Stimulated activated naive B cell treated with anti-CD40 and anti-IgM and Interleukin-4, amounts not matched to agents 10 μg/mL and 1 μg/mL and 100 μg/mL, for 72 hours (primary cell): ENCODE measurements at places on chromosomes 7 and 10.
A peak's percentile ranks its signal among the peaks of the same experiment; 100 is the strongest.

DNA sequence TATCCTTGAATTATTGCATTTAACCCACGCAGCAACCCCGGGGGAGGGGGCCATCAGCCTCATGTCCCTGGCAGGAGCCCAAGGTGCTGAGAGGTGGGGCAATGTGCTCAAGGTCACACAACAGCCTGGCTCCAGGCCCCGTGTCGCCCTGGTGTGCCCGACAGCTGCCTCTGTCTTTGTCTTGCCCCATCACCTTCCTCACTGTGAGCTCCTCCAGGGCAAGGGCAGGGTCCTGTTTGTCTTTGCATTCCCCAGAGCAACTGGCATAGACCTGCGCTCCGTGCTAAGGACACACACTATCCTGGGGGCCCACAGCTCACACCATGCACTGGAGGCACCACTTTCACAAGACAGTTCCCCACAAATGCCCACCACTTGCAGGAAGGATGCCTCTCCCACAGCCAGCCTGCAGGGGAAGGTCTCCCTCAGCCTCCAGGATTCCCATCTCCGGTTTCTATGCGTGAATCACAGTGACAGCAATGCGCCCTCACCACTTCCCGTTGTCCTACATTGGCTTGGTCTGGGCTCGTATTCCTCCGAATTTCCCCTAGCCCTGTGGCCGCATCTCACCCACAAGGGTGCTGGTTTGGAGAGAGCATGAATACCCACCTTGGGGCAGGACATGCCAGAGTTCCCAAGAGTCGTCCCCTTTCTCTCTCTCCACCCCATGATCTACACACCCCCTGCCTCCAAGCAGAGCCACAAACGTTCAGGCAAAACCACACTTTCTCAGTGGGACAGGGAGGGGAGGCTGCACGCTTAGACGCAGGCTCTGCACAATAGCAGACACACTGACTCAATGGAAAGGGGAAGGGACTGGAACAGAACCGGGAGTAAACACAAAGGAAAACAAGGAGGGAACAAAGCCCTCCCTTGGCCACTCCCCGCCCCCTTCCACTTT is 10.3 kb downstream of the ITPRIP start:
- H3K27me3 ChIP-seq: no peaks in the 10 kb centered on the region
- DNase-seq: no peak
- peaks cover 46% of the 10 kb centered on the region for H3K36me3 ChIP-seq

- DNase-seq: no peak
- no peak overlapping the region for H3K27ac ChIP-seq
- H3K4me3 ChIP-seq: no peak overlapping the region
Observed at GRCh38 chr7:100248483-100248882, 28.7 kb downstream of the PVRIG start.

GRCh38 chr7:44654255-44654796 is 47.9 kb downstream of the OGDH start:
- no peak overlapping the region for H3K4me3 ChIP-seq
- H3K4me1 ChIP-seq: peaks cover 2% of the 10 kb centered on the region
- no peak overlapping the region for H3K27ac ChIP-seq

DNA sequence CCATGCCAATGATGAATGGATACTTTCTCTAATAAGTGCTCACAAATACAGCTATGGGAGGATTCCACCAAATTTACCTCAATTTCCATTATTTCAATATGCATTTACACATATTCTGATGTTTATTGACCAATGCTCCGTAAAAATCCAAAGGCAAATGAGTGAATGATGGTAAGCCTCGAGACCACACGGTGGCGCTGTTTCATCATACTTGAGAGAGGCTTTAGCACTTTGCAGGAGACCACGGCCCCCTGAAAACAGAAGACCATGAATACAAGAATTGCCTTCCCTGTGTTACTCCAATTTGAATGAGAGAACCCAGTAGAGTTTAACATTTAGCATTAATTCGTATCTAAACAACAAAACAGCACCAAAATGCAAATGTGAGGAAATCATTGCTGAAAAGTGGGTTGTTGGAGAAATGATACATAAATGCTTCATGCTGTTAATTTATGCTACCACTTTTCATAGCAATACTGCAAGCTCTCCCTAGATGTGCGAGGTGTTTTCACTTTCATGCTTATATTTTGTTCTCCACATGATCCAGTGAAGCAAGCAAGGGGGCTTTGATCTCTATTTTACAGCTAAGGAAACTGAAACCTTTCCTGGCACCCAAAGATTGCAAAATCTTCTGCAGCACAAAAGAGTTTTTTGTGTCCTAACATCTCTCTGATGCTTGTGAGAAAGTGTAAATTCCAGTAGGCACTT is 35.4 kb downstream of the TRIL start:
- peaks cover 27% of the 10 kb centered on the region for H3K27me3 ChIP-seq
- peaks cover 13% of the 10 kb centered on the region for H3K4me1 ChIP-seq
- no peak overlapping the region for H3K4me3 ChIP-seq
- peak; percentile 13 for DNase-seq

GRCh38 chr10:22931948-22932347 is 4.1 kb downstream of the ARMC3 start:
- H3K4me1 ChIP-seq: peaks cover 2% of the 10 kb centered on the region
- H3K36me3 ChIP-seq: no peaks in the 10 kb centered on the region
- peaks cover 12% of the 10 kb centered on the region for H3K27me3 ChIP-seq
- H3K27ac ChIP-seq: no peak overlapping the region
- no peak for DNase-seq

DNA sequence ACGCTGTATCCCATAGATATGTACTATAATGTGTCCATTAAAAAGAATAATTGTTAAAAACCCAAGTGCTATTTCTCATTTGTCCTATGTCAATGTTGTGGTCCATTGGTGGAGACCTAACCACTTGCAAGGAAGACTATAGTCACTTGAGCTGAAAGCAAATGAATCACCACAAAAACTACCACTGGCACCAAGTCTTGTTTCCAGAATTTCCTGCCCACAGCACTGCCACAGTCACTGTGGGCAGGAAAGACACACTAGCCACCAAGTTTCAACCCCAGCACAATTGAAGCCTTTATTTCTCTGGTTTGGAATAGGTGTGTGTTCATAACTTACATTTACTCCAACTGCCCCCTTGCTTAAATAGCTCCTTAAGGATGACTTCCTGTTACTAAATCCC is 12.4 kb downstream of the DIP2C start:
- H3K27me3 ChIP-seq: peaks cover 2% of the 10 kb centered on the region
- no peak overlapping the region for H3K4me3 ChIP-seq

DNA sequence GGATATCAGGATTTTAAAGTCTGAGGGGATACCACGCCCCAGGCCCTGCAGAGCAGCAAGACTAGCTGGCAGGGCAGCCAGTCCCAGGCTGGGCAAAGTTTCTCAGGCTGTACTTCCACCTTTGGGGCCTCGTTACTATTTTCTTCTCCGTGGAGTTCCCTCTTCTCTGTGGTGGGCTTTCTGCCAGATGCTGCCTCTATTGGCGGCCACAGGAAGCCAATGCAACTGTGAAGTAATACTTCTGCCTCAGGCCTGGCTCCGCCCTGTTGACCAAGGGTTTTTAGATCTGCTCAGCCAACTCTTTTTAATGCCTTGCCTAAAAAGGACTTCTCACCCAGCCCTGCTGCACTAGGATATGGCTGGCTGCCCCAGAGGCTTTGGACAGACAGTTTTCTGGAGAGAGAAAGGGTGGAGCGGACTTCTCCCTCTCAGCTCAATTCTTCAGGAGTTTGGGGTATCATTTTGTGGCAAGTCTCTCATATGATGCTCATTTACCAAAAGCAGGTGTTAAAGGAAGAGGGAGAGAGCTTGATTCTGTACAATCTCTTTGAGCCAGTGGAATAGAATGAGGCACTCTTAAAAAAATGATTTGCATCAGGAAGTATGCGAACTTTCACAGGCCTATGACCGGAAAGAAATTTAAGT is 67.4 kb downstream of the HHEX start:
- H3K4me3 ChIP-seq: peak overlapping the region; percentile 77
- DNase-seq: peak; percentile 58
- peak overlapping the region; percentile 78 for H3K27ac ChIP-seq
- peaks cover 2% of the 10 kb centered on the region for H3K36me3 ChIP-seq
- H3K27me3 ChIP-seq: no peaks in the 10 kb centered on the region

DNA sequence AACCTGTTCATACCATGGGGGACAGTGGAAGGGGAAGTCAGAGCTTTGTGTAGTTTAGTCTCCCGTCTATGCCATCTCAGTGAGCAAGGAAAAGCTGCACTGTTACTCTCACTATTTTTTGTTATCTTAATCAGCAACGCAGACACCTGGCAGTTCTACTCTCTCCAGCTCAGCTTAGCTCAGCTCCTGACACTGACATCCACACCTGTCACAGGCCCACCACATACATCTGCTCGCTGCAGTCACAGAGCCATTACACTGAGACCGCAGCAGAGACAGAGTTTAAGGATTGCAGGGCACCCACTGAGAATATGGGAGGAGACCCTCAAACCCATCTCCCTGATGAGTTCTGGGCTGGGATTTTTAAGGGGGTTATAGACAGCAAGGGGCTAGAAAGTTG is 257.3 kb upstream of the AKR1E2 start:
- no peaks in the 10 kb centered on the region for H3K4me1 ChIP-seq
- no peaks in the 10 kb centered on the region for H3K36me3 ChIP-seq
- H3K27ac ChIP-seq: no peak overlapping the region

- H3K4me3 ChIP-seq: no peak overlapping the region
- H3K4me1 ChIP-seq: peaks cover 46% of the 10 kb centered on the region
- peaks cover 37% of the 10 kb centered on the region for H3K36me3 ChIP-seq
- DNase-seq: no peak
- peak overlapping the region; percentile 69 for H3K27ac ChIP-seq
Observed at GRCh38 chr7:45033931-45034290, 33.9 kb downstream of the CCM2 start.

GRCh38 chr10:100109670-100110069 is 28.0 kb upstream of the CPN1 start:
- H3K36me3 ChIP-seq: no peaks in the 10 kb centered on the region
- no peak for DNase-seq
- H3K27ac ChIP-seq: no peak overlapping the region
- H3K4me3 ChIP-seq: no peak overlapping the region

DNA sequence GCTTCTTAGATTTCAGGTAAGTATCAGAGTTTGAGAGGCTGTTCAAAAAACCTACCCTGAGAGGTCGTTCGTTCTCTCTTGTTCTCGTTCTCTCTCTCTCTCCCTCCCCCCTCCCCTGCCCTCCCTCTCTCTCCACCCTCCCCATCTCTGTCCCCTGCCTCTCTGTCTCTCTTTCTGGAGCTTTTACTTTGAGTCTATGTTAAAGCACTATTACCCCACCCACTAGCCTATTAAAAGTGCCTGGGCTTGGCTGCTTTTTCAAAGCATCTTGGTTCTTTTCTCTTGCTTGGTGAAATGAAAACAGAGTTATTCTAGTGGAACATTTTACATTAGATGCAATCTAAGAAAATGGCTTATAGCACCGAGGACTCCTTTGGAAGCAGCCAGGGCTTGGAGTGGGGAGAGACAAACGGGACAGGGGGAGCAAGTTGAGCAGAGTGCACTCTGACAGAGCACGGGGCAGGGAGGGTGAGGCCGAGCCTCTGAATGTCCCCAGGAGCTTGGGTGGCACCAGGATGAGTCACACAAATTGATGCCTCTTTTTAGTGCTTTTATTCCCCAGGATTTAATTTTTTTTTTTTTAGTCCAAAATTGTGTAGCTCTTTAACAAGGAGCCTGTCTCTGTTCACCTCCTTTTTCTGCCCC is 134.3 kb downstream of the CFAP58 start:
- no peaks in the 10 kb centered on the region for H3K36me3 ChIP-seq
- H3K4me3 ChIP-seq: no peak overlapping the region
- H3K27me3 ChIP-seq: peaks cover 14% of the 10 kb centered on the region
- no peaks in the 10 kb centered on the region for H3K4me1 ChIP-seq
- no peak overlapping the region for H3K27ac ChIP-seq

GRCh38 chr7:98974906-98975816 is 96.8 kb downstream of the TRRAP start:
- DNase-seq: no peak
- no peak overlapping the region for H3K27ac ChIP-seq
- no peak overlapping the region for H3K4me3 ChIP-seq
- H3K27me3 ChIP-seq: no peaks in the 10 kb centered on the region

DNA sequence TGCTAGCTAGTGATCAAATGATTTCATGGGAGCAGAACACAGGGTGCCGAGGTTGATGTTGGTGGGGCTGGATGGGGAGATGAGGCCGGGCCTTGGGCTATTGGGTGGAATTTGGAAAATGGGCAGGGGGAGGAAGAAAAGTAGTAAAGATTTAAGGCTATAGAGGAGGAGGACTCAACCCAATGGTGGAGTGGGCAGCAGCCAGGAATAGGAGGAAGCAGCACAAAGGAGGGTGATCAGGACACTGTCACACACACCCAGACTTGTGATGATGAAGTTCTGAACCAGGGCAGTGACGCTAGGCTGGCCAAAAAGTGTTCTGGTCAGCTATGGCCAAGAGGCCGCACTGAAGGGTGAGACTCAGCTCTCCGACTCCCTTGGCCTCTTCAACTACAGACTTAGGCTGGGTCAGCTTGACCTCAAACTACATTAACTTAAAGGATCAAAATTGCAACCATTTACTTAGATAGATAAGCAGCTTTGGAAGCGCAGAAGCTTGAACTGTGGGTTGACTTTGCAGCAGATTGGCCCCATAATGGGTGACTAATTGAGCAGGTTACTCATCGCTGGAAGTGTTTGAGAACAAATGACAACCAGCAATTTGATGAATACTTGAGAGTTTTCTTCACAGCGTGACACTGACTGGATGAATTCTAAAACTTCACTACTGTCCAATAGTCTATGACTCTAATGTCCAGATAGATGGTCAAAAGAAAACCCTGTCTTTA is 29.4 kb upstream of the GPR26 start:
- no peaks in the 10 kb centered on the region for H3K36me3 ChIP-seq
- no peaks in the 10 kb centered on the region for H3K4me1 ChIP-seq
- H3K27ac ChIP-seq: no peak overlapping the region
- DNase-seq: no peak

- no peak overlapping the region for H3K4me3 ChIP-seq
- H3K27me3 ChIP-seq: no peaks in the 10 kb centered on the region
- peaks cover 35% of the 10 kb centered on the region for H3K4me1 ChIP-seq
- DNase-seq: no peak
- no peak overlapping the region for H3K27ac ChIP-seq
Observed at GRCh38 chr10:88119160-88119559, 255.7 kb downstream of the PTEN start.

DNA sequence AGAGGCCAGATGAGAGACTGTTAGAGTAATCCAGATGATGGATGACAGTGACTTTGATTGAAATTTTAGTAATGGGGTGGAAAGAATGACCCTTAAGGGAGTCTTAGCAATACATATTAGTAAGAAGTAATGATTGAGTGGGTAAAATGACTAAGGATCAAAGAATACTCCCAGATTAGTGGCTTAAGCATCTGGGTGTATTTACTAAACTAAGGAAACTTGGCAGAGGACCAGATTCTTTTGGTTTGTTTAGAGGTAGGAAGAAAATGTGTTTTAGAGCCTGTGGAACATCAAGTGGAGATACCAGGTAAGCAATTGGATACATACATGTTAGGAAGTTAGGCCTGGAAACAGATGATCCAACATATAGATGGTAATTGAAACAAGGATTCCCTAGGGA is 58.8 kb upstream of the ADRA2A start:
- H3K27ac ChIP-seq: no peak overlapping the region
- H3K36me3 ChIP-seq: peaks cover 56% of the 10 kb centered on the region
- H3K4me1 ChIP-seq: peaks cover 10% of the 10 kb centered on the region
- no peak for DNase-seq
- H3K27me3 ChIP-seq: no peaks in the 10 kb centered on the region
- no peak overlapping the region for H3K4me3 ChIP-seq
